Left lobe of liver (tissue), 2 donors: ENCODE measurements at places on chromosomes 5 and 9.
A peak's percentile ranks its signal among the peaks of the same experiment; 100 is the strongest.

- DNase-seq: no peak
These were observed 12.7 kb downstream of the EEIG1 start for GRCh38 chr9:127968042-127968441.

DNA sequence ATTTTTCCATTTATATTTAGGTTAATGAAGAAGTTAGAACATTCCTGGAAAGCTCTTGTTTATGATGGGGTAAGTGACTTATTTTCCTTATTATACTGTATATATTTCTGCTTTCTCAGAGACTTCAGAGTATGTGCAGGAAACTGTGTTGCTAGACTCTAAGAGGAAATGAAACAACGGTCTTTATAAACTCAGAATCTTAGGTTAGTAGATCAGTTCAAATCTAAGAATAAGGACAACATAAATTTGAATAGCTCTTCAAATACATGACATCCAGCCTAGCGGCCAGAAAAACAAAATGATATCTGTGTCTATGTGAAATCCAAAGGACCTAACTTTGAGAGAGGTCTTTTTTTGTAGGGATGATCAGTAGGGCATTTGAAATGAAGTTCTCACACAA is 94.3 kb downstream of the PRKACG start:
- DNase-seq: no peak

- DNase-seq: no peak
These were observed 84.8 kb upstream of the PAM start for GRCh38 chr5:102670224-102670836.

- peak; percentile 91 for DNase-seq
These were observed at the start of gene TBC1D13 for GRCh38 chr9:128786681-128787601. TSS of gene TBC1D13 (plus strand) at chr9:128787253. CDS start at chr9:128787354, 101 bp downstream.

- DNase-seq: no peak
These were observed 9.7 kb downstream of the SH3TC2 start for GRCh38 chr5:149053072-149053695.

DNA sequence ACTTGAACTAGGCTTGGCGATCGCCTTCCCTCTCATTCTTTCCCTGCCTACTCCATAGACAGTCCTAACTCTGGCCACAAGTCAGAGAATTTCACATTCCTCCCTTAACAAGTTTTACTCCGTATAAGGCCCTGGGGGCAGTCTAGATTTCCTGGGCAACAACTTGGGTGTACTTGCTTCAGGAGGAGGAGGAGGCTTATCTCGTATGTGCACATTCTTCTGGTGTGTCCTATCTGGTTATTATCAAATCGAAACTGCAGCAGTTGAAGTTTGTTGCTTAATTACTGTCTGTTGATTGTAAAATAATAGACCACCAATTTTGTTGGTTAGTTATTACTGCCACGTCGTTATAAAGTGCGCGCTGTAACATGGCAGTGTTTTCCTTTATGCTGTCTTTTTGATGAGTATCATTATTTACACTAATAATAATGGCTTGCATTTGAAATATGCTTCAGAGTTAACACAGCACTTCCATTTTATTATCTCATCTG is 42.0 kb downstream of the PIP5K1B start:
- no peak for DNase-seq

DNA sequence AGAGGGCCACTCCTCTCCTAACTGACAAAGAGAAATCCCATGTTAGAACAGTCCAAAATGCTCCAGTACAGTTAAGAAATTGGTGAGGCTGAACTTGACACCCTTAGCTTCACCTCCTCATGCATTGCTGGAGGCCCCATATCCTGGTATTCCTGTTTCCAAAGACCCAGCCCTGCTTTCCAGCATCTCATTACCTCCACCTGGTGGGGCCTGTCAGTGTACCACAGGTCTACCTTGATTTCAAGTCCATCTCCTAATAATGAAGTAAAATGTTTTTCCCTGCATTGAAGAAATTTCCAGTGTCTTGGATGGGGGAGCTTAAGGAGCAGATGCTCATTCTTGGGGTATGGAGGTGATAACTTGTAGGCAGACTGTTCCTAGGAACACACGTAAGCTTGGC is 70.6 kb upstream of the S1PR3 start:
- no peak for DNase-seq

- no peak for DNase-seq
These were observed 113.3 kb upstream of the SAP30L start for GRCh38 chr5:154332451-154332850.

GRCh38 chr9:98214811-98215210 is 22.4 kb upstream of the CORO2A start:
- peak; percentile 88 for DNase-seq

DNA sequence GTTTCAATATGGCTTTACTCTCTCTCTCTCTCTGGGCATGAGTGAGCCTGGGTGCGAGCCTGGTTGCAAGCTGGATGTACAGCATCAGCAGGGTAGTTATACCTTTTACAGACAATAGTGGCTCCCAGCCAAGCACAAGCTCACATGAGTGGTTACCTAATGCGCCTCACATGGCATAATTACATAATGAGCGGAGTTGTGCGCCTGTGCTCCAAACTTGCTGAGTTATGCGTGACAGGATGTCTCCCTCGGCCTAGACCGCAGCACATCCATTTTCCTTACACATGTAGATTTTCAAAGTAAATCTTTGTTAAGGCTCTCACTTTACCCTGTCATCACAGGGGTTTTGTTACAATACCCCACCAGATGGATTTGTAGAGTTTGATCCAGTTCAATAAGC is 233.5 kb upstream of the WWC1 start:
- DNase-seq: no peak

GRCh38 chr5:32193591-32193990 is 19.5 kb upstream of the GOLPH3 start:
- peak; percentile 96 for DNase-seq

GRCh38 chr5:121246971-121247370 is 604.7 kb upstream of the FTMT start:
- no peak for DNase-seq

- no peak for DNase-seq
These were observed 69.9 kb downstream of the EHMT1 start for GRCh38 chr9:137688725-137689124.

DNA sequence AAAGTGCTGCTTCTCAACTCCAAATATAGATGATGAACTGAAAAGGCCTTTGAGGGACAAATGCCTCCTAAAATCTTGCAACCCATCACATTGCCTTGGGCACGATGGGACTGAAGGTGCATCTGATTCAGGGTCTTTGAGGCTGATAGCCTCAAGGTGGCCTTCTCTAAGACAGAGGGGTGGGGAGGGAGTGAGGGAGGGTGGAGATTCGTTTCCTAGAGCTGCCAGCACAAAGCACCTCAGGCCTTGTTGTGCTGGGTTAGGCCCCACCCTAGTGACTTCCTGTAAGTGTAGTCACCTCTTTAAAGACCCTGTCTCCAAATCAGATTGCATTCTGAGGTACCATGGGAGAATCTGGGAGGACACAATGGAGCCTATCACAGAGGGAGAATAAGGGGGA is 57.1 kb downstream of the BARX1 start:
- peak; percentile 2 for DNase-seq

DNA sequence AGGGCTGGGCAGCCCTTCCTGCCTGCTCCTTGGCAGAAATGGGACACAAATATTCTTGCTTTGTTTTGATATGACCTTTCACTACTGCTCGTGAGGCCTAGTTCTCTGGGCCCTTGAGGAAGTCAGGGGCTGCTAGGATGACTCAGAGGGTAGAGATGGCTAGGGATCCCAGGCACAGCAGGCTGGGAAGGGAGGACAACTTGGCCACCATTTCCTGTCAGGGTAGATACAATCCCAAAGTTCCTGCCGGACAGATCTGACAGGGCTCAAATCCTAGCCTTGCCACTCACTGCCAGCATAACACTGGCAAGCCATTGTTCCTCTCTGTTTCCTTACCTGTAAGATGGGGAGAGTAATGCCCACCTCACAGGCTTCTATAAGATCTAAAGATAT is 31.7 kb upstream of the MEIKIN start:
- DNase-seq: no peak
